Activated CD4-positive, CD25-positive, alpha-beta regulatory T cell (primary cell): ENCODE measurements at places on chromosomes 13 and 19.

- DNase-seq: peak; percentile 86
These were observed 703 bp upstream of the PLEKHG2 start for GRCh38 chr19:39411832-39412099.

- no peak for DNase-seq
These were observed 80.2 kb downstream of the SHISA2 start for GRCh38 chr13:25971459-25972145.

DNA sequence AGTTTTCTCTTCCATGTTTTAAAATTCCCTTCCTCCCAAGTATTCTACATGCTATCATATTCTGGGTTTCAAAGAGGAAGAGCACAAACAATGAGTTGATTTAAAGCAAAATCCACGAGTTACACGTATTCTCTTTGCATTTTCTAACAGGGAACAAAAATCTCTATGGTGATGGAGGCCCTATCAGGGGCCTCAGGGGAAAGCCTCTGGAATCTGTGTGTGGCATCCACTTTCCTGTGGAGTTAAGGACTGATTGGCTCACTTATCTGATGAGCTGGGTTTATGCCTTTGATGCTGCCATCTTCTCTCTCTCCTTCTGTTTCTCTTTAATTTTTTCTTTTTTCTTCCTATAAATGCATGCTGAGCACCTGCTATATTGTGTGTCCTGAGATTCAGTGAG is 14.8 kb downstream of the OLFM4 start:
- DNase-seq: no peak

DNA sequence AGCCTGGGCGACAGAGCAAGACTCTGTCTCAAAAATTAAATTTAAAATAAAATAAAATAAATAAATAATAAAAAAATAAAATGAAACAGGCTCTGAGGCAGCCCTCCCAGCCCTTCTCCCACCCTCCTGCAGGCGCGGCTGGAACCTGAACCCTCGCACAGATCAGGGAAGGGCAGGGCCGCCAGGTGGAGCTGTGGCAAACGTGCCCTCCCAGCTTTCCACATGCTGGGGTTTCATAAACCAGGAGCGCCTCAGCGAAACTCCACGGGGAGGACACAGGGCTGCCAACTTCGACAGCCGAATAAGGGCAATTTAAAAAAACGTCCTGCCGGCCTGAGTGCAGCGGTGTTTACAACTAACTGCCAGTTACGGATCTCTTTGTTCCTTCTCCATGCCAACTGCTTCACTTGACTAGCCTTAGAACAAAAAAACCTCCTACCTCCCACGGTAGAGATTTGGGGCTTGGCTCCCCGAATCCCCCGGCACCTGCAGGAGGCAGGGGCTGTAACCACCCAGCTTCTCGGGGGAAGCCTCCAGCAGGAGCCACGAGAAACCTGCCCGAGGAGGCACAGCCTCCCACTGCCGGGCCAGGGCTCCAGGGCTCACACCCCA is 15.9 kb downstream of the ZNF787 start:
- peak; percentile 12 for DNase-seq

GRCh38 chr19:49363268-49364082 is at the start of gene DKKL1:
Gene DKKL1 (plus strand): TSS chr19:49363877. CDS start chr19:49363999, 122 bp downstream.
- peak; percentile 21 for DNase-seq

- no peak for DNase-seq
These were observed 33.4 kb downstream of the ALG5 start for GRCh38 chr13:36965767-36966166.

GRCh38 chr13:72808917-72809500 is 27.1 kb downstream of the PIBF1 start:
- no peak for DNase-seq

DNA sequence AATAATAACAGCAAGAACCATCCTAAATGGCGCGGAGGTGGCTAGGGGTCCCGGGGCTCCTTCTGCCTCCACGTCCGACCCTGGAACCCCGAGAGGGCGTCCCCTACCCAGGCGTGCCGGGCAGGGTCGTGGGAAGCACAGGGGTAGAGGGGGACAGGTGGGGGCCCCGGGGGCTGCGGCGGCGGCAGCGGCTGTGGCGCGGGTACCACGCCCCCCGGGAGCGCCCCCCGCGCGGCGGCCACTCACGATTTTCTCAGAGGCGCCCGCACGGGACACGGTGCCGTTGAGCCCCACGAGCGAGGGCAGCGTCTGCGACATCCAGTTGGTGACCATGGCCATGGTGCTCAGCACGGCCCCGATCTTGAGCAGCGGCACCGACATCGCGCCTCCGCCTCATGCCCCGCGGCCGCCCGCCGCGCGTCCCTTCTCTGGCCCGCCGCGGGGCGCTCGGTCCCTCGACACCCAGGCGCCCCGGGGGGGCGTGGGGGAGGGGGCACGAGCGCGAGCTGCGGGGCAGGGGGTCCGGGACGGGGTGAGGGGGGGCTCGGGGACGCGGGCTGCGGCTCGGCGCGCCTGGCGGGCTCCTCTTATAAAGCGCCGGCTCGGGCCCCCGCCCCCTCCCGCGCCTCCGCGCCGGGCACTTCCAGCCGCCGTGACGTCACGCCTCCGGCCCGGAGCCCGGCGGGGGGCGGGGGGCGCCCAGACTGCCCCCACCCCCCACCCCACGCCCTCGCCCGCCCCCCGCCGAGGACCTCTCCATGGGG is 22.9 kb downstream of the OLFM2 start:
- no peak for DNase-seq

DNA sequence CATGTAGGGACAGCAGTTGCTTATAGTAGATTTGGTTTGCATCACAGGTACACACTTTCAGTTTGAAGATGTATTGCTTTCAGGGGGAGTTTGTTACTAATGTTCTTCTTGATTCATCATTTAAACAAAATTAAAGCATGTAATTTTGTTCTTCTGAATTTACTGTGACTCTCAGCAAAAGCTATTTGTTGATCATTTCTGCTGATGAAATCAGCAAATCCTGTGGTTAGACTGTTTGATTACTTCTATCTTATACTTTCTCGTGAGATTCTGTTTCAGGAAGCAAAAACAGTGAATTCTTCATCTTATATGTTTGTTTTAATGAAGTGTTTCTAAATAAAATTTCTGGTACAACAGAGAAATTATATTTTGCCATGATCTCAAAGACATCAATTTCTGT is 497.6 kb downstream of the GPC6 start:
- no peak for DNase-seq

DNA sequence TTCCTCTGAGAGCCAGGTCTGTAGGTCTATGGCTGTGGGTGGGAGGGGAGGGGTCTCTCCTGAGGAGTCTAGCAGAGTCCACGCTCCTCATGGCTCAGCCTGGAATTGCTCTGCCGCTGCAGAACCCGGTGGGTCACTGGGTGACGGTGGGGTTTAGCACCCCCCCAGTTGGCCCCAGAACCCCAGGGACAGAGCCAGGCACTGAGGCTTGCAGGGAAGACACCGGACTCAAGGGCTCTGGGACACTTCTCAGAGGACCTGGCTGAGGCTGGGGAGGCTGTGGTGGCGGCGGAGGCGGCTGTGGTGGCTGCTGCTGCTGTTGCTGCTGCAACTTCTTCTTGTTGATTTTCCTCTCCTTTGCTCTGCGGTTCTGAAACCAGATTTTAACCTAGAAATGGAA is 6.1 kb downstream of the CDX2 start:
- DNase-seq: no peak

- DNase-seq: no peak
These were observed 1053.7 kb upstream of the SPRY2 start for GRCh38 chr13:81394640-81395039.

DNA sequence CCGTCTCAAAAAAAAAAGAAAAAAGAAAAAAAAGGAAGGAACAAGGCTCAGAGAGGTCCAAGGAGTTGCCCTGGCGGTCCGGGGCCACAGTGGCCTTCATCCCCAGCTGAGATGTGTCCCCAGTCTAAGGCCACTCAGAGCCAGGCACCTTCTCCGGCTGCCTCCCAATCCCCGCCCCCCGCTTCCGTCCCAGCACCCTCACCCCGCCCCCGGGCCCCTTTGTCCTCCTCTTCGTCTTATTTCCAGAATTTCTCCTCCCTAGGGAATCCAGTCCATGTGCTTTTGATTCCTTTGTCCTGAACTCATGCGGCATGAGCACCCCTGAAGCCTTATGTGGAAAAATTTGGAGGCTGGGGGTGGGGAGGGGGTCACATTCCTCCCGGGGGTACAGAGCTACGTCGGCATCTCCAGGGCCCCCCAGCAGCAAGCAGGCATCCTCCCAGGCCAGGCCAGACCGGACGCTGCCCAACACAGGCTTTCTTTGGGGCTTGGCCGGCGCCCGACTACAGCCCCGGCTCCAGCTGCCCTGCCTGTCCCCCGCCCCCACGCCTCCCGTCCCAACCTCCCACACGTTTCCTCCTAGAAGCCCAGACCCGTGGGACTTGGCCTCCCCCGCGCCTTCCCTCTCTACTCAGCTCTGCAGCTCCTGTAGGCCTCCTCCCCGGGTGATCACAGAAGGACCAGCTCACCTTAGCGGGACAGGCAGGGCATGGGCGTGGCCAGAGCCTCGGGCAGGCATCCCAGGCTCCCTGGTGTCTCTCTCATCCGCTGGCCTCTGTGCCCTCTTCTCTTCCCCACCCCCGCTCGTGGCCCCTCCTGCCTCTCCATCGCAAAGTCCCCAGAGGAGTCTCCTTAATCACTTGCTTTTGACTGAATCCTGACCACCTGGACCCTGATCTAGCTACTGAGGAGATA is 17.8 kb upstream of the ADGRE5 start:
- peak; percentile 19 for DNase-seq

GRCh38 chr19:18770663-18771327 is 20.3 kb downstream of the COMP start:
- DNase-seq: no peak

- DNase-seq: no peak
These were observed 23.2 kb downstream of the STOML3 start for GRCh38 chr13:38967446-38967845.

DNA sequence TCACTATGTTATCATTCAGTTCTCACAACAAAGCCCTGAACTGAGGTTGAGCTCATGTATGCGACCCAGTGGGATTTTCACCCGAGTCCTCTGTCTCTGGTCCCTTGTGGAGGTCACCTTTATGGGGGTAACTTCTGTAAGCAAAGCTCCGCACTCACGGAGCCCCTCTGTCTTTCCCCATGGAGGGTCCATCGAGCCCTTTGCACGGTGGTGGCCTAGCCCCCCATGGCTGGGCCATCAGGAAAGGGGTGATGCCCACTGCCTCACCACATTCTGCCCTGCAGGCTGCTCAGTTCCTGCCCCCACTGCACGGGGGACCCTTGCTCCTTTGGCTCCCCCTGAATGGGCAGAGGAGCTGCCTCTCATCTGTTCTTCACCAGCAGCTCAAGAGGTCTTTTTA is 39.6 kb downstream of the CHST8 start:
- DNase-seq: no peak

DNA sequence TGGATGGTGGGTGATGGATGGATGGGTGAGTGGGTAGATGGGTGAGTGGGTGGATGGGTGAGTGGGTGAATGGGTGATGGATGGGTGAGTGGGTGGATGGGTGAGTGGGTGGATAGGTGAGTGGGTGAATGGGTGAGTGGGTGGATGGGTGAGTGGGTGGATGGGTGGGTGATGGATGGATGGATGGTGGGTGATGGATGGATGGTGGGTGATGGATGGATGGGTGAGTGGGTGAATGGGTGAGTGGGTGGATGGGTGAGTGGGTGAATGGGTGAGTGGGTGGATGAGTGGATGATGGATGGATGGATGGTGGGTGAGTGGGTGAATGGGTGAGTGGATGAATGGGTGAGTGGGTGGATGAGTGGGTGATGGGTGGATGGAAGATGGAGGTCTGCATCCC is 2.8 kb downstream of the SMIM24 start:
- DNase-seq: no peak

GRCh38 chr13:91050970-91051369 is 296.5 kb upstream of the MIR17HG start:
- no peak for DNase-seq

DNA sequence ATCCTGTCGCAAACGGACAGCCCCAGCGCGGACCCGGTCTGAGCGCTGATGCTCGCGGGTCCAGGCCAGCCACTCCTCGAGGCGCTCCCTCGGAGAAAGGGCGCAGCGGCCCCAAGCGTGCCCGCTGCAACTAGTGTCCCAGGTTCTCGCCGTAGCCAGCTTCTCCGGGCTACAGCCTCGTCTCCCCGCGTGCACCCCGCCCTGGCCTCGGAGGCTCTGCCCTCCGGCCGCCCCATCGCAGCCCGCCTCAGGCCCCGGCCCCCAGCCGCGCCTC is 487 bp downstream of the FLT1 start:
- DNase-seq: no peak

- no peak for DNase-seq
These were observed 15.2 kb upstream of the SUPT20H start for GRCh38 chr13:37074703-37075102.
